ENCODE measurements at places on chromosomes 1 and 21.

- no peak for DNase-seq
Observed at GRCh38 chr1:29801561-29801973, 565.2 kb downstream of the PTPRU start.

- DNase-seq = no peak
Observed at GRCh38 chr1:248695451-248696132, 7.0 kb downstream of the OR14I1 start.

- no peak for DNase-seq
Observed at GRCh38 chr1:119410961-119411360, 4.0 kb upstream of the HSD3B2 start.

DNA sequence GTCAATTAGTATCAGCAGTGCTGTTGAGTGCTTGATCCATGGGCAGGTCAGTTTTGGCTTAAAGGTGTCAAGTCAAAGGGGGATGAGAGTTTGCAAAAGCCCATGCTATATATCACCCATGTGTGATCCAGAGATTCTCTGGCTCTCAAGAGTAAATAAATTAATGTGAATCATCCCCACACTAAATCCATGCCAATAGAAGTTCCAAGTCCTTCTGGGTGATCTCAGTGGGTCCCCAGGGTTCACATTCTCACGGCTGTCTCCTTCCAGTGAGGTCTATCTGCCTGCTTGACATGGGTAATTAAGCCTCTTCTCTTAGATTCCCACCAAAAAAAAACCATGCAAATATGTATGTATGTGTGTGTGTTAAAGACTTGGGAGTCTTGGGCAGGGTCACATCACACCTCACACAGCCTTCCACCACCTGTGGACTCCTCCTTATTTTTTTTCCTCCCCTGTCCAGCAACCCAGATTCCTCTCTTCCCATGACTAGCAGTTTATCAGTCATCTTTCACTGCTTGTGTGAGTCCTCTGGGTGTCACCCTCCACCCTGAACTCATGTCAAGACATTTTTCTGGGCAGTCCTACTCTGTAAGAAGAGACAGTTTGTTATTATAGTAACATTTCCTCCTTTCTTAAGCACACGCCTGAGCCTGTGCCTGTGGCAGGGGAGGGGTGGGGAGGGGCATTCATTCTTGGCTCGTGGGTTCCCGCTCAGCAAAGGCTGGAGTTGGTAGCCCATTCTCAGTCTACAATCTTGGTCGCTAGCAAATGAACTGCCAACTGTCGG is 14.3 kb upstream of the S100A11 start:
- DNase-seq = no peak

DNA sequence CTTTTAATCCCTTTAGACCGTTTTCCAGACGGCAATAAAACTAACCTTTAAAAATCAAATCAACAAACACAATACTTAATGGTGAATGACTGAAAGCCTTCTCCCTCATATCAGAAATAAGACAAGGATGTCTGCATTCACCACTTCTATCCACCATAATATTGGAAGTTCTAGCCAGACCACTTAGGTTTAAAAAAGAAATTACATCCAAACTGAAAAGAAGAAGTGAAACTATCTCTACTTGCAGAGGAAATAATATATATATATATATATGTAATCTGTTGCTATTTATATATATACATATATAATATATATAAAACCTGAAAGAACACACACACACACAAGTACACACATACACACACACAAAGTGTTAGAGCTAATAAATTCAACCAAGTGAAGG is 100.4 kb downstream of the BRINP3 start:
- DNase-seq = no peak

DNA sequence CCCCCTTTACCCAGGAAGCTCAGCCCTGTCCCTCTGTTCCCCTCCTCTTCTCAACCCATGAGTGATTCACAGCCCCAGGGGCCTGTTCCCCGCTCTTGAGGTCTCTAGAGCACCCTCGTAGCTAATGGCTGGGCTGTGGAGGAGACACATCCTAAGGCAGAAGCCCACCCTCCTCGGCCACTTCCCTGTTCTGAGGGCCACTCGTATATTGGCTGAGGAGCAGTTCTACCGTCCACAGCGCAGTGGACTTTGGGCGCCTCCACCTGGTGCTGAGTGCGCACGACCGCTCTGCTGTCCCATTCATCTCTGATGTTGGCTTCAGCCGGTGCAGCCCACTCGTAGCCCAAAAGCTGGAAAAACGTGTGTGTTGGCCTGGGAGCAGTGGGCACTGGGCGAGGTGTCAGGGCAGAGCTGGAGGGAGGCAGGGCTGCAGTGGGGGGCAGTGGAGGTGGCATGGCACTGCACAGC is 24.5 kb upstream of the PKP1 start:
- peak; percentile 36 for DNase-seq

DNA sequence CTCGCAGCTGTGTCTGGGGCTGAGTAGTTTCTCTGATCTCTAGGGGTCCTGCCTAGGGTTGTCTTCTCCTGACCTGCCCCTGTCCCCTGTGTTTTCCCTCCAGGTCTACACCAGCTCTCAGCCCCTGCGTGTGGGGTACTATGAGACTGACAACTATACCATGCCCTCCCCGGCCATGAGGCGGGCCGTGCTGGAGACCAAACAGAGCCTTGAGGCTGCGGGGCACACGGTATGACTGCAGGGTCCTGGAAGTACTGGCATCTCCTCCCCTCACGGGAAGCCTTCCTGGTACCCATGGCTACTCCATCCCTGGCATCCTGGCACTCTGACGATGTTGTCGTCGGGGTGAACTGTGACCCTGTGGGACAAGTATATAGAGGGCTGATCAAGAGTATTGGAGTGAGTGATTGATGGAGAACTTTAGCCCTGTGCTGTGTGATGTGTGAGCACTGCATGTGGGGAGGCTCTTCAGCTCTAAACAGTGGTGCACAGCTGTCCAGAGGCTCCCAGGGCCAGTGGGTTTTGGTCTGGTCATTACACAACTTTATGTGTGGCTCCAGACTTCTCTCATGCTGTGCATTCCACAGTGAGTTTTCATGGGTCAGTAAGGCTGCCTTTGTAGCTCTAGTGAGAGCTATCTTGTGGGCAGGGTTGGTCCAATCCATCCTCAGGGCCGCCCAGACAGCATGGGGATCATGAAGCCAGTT is 14.4 kb downstream of the FAAH start:
- DNase-seq = no peak

DNA sequence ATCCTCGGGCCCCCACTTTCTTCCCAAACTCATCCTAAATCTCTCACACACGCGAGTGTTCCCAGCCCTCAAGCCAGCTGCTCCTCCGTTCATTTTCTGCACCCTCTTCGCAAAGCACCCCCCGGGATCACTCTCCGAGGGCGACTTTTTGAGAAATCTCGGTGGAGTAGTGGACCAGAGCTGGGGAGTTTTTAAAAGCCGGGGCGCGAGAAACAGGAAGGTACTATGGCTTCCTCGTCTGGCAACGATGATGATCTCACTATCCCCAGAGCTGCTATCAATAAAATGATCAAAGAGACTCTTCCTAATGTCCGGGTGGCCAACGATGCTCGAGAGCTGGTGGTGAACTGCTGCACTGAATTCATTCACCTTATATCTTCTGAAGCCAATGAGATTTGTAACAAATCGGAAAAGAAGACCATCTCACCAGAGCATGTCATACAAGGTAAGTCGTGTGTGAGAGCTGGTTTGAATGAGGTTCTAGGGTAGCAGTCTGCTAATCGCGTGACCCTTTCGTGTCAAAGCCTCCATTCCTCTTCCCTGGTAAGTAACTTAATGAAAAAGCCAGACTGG is 800 bp downstream of the DR1 start:
- DNase-seq = no peak

- DNase-seq = no peak
Observed at GRCh38 chr1:10877894-10878293, 81.4 kb upstream of the CASZ1 start.

- DNase-seq = no peak
Observed at GRCh38 chr1:248748211-248748610, 7.3 kb downstream of the LYPD8 start.

- peak; percentile 42 for DNase-seq
Observed at GRCh38 chr21:45293220-45293725, 5.6 kb upstream of the POFUT2 start.

DNA sequence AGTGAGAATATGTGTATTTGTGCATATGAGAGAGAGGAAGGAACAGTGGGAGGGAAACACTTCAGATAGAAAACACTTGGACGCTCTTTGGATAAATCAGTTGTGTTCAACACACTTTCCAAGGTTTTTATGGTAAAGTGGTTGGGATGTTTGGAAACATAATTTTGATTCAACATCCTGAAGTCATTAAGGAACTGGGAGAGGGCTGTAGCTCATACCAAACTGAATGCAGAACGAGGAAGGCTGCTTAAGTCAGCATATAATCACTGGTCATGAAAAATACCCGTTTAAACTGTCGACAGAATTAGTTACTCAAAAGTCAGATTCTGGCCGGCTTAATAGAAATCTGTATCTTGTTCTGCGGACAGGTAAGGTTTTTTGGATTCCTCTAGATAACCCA is 14.9 kb downstream of the LIX1L start:
- no peak for DNase-seq

DNA sequence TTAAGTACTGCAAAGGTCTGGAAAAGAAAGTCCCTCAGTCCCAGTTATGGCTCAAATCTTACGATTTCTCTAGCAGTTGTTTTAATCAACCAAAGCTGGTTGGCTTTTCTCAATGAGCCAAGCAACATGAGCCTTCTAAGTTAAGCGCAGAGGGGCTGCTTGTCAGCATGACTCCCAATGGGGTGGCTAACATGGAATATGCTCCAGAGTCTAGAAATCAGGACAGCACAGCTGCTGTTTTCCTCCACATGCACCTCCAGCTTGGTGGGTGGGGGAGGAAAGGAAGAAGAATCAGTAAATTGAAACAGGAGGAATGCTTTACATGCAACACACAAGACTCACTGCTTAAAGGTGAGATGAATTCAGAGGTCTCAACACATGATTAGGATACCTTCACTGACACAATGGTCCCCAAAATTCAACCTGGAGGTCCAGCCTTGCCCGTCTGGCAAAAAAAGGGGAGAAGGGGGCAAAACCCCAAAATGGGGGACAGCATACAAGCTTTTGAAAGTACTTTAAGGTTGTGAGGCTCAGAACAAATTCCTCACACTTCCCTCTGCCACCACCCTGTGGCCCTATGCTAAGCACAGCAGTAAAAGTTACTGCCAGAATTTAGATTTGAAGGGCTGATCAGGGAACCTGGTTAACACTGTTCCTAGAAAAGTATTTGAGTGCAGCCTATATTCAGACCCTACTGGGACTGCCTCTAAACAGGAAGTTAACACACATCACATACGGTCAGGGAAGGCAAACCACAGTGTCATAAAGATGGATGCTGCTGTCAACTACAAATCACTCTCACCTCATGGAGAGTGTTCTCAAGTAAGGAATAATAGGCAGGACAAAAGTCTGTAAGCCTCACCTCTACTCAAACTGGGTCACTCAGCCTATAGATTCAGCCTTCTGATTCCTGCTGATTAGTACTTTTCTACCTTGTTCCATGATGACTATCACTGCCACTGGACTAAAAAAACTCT is 2.6 kb downstream of the GATAD2B start:
- no peak for DNase-seq

DNA sequence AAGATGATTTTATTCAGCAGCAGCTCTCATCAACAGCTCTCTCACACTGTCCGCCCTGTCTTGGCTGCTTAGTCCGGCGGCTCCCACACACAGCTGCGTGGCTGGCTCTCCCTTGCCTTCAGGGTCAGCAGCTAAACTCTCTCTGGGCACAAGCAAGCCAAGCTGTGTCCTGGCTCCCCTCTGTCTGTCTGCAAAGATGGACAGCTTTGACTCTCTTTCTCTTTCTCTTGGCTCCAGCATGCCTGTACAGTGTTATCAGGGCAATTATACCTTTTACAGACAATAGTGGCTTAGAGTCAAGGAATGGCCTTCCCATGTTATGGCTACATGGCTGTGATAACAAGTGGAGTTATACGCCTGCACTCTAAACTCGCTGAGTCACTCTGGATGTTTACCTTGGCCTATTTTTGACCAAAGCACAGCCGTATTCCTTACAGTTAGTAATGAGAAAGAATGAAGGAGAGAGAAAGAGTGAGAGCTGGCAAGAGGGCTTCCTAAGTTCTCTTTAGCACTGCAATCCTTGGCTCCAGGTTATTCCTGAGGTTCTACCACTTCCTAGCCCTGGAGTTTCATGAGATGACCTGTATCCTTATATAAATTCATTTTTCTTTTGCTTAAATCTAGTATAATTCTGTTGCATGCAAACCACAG is 59.9 kb upstream of the ZSWIM5 start:
- DNase-seq = peak; percentile 84

DNA sequence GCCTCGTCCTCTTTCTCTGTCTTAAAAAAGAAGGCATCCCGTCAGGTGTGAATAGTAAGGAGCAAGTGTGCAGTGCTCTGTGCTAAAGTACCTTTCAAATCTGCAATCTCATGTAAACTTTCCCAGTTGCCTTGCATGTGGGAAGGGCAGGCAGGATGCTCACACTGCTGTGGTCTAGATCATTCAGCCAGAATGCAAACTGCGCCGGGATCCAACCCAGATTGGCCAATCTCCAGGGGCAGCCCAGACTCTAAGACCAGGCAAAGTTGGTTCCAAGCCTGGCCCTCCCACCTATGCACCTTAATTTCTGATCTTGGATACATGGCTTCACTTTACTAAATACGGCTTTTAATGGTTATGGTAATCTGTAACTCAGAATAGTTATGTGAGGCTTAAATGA is 3.2 kb upstream of the MAP1LC3C start:
- no peak for DNase-seq

GRCh38 chr1:44262414-44262813 is 49.1 kb downstream of the DMAP1 start:
- no peak for DNase-seq

- DNase-seq = no peak
Observed at GRCh38 chr1:27481994-27482620, 7.9 kb downstream of the WASF2 start.

- DNase-seq = no peak
Observed at GRCh38 chr1:228372183-228373003, 34.2 kb downstream of the TRIM11 start.

GRCh38 chr1:220370041-220370700 is 97.9 kb upstream of the RAB3GAP2 start:
- no peak for DNase-seq

DNA sequence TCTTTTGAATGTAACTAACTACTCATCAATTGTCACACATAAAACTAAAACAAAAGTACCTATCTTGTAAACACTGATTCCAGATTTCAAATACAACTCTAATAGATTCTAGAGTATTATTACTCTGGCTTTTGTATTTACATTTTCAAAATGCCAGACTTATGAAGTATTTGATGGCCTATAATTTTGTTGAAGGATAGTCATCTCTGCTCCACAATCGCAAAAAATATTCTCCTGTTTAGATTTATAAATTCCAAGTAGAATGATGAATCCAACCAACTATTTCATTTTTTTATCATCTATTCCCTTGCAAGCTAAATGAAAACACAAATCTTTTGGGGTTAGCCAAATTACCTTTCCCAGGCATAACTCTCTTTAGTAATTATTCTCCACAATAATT is 75.0 kb upstream of the GUCA2A start:
- DNase-seq = no peak

GRCh38 chr1:229300099-229300757 is 29.3 kb downstream of the RAB4A start:
- DNase-seq = no peak

GRCh38 chr1:155082301-155083051 is 3.8 kb downstream of the EFNA3 start:
- DNase-seq = no peak

GRCh38 chr1:107247679-107248078 is 106.8 kb downstream of the NTNG1 start:
- DNase-seq = no peak

Measured in SJSA1 (cell line).